Ureter (tissue), 1 donor: ENCODE measurements at places on chromosomes 6 and 20. TPM values are rescaled to one million over a fixed set of nuclear protein-coding genes. Genes with fewer than 3 reads are reported as not detected.

LY6G6F gene
- total RNA-seq = not detected

SERINC1 gene
- 132 TPM for total RNA-seq

GLYATL3 gene
- total RNA-seq = not detected

DNA sequence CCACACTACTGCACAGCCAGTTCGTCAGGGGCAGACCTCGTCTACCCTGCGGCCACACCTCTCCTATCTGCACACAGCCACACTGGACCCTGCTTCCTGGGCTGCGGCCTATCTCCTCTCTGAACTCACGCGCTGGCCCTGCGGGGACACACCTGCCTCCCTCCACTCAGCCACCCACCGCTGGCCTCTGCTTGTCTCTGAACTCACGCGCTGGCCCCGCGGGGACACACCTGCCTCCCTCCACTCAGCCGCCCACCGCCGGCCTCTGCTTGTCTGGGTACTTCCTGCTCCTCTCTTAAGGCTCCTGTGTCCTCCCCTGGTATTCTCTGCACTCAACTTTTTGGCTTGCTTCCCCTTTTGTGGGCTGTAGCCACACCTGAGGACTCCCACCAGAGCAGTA is 52.3 kb downstream of the HUS1B start:
- no peak for DNase-seq

- DNase-seq = no peak
These were observed 267.9 kb upstream of the CITED2 start for GRCh38 chr6:139642346-139642745.

DNA sequence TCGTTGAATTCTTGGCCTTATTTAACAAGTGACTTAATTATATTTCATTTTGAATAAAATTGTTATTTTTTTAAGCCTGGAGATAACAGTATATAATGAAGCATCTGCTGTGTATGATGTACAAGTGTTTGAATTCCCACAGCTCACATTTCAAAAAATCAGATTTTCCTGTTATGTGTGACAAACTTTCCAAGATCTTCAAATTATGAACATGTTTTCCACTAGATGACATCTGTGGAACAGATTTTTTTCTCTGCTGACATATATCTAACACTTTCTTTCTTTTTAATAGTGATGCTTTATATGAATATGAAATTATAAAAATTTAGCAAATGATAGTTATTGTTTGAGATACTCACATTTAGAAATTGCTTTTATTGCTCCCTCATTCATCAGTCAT is 482.8 kb downstream of the LMBRD1 start:
- no peak for DNase-seq
